ENCODE measurements at places on chromosomes 13 and 19. TPM values are rescaled to one million over a fixed set of nuclear protein-coding genes. Genes with fewer than 3 reads are reported as not detected.

- DNase-seq = no peak
Measured at GRCh38 chr19:4134351-4134750, 10.4 kb upstream of the MAP2K2 start.

DNA sequence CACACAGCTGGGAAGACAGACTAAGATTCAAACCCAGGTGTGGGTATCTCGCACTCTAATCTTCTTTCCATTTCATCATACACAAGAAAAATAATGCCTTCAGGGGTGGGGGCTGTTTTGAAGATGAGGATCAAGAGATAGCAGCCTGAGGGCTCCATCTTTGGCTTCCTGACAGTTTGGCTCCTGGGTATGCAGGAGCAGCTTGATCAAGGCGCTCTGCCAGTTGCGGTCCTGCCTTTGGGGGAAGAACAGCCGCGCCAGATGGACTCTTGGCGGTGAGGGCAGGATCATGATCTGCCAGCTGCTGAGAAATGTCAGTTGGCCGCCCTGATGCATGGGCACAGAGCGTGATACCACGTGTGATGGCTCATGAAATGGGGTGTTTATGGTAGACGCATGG lies 119.1 kb downstream of the IER2 start:
- peak; percentile 34 for DNase-seq

NXNL1 gene
- total RNA-seq = not detected

IFT88 gene
- total RNA-seq = 30.2 TPM

GRCh38 chr19:38316477-38317067 lies 825 bp upstream of the YIF1B start:
- peak; percentile 30 for DNase-seq

- DNase-seq = no peak
Measured at GRCh38 chr13:92225861-92226260, 827.4 kb downstream of the GPC5 start.

DNA sequence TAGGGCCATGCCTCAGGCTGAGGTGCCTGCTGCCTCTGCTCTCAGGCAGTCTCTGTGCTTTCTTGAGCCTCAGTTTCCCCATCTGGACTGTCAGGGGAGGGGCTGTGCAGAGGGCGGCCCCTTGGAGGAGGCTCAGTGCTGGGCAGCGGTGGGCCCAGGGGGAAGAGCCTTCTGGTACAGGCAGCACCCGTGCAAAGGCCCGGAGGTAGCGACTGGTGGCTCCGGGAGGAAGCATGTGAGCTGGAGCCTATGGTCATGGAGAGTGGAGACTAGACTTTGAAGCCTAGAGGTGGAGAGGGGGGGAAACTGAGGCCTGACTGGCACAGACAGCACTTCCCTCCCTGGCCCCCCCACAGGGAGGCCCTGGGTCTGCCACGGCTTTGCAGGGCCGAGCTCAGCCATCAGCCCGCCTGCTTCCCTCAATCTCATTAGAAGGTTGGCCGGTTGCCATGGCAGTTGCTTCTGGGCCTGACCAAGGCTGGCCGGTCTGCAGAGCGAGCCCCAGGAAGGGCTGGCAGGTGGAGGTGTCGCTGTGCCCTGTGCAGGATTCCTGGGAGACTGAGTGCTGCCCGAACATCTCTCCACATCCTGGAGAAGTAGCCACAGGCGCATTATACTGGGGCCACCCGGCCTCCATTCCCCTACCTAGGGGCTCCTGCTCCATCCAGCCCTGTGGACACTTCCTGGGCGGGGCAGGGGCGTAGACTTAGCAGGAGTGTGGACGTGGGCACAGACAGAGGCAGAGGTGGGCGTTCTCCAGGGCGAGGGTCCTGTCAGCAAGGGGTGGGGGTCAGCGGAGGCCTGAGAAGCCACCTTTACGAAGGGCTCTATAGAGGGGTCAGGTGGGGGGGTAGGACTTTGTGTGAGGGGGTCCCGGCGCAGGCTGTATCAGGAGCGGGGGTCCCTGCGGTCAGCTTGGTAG lies 53.2 kb downstream of the CRTC1 start:
- peak; percentile 82 for DNase-seq

- peak; percentile 85 for DNase-seq
Measured at GRCh38 chr19:56765137-56765536, 75.4 kb downstream of the PEG3 start.

MBOAT7 gene
- total RNA-seq = 21.4 TPM

- DNase-seq = no peak
Measured at GRCh38 chr19:54426291-54426931, 11.1 kb downstream of the TTYH1 start.

LRRC63 gene
- total RNA-seq = 1.7 TPM

DNA sequence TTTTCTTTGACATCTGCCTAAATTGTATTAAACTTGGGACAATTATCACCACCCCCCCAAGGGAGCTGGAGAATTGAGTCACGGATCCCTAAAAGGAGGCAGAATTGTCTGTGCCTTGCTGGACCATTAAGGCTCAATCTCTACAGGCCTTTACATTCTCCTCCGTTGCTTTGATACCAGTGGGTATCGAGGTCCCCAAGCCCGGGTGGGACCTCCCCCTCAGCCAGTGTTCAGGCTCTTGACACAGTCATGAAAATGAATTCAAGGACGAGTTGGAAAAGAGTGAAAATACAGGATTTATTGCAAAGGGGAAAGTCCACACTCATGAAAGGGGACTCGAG lies 5.6 kb downstream of the PPP1R15A start:
- no peak for DNase-seq

GRCh38 chr19:16085115-16085514 lies 8.8 kb downstream of the TPM4 start:
- DNase-seq = no peak

DNA sequence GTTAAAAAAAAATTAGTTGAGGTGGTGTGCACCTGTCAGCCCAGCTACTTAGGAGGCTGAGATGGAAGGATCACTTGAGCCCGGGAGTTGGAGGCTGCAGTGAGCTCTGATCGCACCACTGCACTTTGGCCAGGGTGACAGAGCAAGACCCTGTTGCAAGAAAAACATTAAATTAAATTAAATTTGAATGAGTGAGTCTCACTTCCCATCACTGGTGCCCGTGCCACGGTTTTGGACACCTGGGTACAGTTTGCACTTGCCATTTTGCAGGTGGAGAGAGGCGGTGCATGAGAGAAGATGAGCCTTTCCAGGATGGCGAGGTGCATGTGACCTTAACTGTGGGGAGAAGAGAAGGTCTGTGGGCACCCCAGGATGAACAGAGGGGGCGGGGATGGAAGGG lies 60.3 kb upstream of the ZNF536 start:
- DNase-seq = no peak

- no peak for DNase-seq
Measured at GRCh38 chr19:41328157-41328841, 18.3 kb downstream of the CCDC97 start.

GRCh38 chr19:42634409-42635232 lies 39.9 kb upstream of the CEACAM8 start:
- DNase-seq = no peak

DNA sequence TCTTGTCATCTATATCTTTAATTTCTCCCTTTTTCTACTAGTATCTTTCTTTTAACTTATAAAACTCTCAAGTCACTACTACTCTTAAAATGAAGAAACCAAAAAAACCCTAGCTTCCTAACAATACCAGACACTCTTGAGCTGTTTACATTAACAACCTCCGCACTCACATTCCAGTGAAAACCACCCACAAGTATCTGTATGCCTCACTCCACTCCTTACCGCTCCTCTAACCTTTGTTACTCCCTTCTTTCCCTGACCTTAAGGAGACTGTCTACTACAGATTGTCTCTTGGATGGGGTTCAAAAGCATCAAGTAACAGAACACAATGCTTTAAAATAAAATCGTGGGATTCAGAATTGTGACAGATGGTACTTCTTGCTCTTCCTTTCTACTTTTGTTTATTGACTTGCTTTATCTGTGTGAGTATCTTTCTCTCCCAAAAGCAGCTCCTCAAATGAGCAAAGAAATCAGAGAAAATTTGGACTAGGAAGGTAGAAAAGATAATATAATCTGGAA lies 110.0 kb upstream of the FBXL3 start:
- DNase-seq = no peak

OR7A5 gene
- not detected for total RNA-seq

GPR18 gene
- not detected for total RNA-seq

KL gene
- 1.5 TPM for total RNA-seq

SHC2 gene
- total RNA-seq = 7.3 TPM

DNA sequence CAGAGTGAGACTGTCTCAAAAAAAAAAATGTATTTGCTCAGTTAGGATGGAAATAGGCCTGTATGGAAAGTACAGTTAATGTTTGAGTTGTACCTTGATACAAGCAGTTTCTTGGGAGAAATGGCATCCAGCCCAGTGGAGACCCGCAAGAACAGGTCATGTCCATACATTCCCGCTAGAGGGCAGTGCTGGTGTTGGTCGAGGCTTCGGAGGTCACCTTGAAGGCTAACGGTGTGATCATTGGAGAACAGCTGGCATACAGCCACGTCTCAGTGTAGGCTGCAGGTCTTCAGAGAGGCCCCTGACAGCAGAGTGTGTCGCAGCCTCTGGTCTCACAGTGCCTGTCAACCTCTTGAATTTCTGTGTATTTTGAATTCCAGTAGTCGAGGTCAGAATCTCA lies 7.5 kb downstream of the ZNF610 start:
- peak; percentile 33 for DNase-seq

DNA sequence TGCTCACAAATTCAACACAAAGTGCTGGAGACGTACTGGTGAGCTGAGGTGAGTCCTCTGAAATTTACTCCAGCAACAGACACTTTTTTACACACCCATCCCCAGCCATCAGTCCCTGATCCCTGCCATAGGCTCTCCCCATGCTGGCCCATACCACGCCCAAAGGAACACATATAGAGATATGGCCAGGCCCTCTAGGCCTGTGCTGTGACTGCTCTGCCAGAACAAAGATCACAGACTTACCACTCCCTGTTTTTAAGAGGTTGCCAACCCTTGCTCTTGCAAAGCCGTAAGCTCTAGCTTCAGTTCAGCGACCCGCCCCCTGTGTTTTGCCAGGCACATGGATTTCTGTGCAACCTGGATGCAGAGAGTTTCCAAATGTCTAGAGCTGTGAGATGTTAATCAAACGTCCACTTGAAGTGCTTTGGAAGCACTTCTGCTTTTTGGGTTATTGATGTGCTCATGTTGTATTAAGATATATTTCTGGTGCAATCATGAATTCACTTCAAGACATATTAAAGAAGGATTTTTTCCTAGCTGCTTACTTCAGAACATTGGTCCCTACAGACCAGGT lies 59.7 kb downstream of the DLEU7 start:
- no peak for DNase-seq

DNA sequence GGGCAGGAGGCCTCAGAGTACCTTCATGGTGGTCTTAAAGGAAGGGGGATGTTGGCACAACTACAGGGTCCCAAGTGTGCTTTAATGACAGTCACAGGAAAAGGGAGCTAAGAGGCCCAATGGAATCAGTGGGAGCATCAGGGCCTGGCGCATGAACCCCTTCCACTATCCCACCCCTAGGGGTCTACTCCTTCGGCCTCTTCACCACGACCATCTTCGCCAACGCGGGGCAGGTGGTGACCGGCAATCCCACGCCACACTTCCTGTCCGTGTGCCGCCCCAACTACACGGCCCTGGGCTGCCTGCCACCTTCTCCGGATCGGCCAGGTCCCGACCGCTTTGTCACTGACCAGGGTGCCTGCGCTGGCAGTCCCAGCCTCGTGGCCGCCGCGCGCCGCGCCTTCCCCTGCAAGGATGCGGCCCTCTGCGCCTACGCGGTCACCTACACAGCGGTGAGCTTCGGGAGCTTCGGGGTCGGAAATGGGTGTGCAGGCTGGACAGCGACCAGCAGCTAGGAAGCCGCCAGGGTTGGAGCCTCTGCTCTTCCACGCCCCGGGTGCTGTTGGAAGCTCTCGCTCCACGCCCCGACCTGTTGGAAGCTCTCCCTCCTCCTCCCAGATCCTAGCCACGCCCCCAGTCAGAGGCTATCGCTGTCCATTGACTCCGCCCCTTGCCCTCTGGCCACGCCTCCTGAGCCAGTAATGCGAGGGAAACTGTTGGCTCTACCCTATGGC lies 6.0 kb downstream of the PLPPR2 start:
- DNase-seq = peak; percentile 50

LRFN3 gene
- total RNA-seq = 8.5 TPM

DHDH gene
- not detected for total RNA-seq

ZNF443 gene
- 15.1 TPM for total RNA-seq

CALR3 gene
- total RNA-seq = not detected

GRCh38 chr19:31959527-31960018 lies 385.8 kb upstream of the ZNF507 start:
- DNase-seq = no peak

KLK7 gene
- total RNA-seq = not detected

- DNase-seq = no peak
Measured at GRCh38 chr13:85142351-85142927, 656.8 kb downstream of the SLITRK6 start.

- no peak for DNase-seq
Measured at GRCh38 chr19:11507370-11508078, 1.9 kb upstream of the ZNF653 start.

GRCh38 chr19:48959341-48960239 lies 4.9 kb downstream of the BAX start:
- DNase-seq = no peak

DNA sequence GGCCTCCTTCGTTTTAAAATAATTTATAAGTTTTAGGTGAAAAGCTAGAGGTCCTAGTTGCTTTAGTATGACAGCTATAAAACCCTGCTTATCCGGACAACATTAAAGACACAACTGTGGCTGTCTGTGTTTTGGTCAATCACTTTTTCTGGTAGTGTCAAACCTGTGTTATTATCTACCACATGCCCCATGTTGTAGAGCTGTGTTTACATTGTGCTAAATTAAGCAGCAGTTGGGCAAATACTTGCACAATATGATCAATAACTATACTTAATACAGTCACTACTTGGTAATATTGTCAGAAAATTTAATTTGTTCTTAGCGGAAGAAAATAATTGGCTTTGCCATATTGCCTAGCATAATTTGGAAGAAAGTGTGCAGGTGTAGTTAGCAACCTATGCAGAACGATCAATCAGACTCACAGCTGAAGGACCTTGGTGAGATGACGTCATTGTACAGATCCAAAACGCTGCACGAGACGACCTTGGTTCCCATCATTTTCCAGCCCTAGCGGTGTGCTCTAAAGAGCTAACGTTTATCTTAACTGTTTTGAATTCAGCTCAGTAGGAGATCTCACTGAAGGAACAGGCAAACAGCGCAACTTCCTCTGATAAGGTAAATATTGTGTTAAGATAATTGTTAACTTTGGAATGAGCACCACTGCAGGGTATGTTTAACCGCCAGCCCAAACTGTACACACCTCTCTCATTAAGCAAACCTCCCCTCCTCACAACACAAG lies 476.6 kb downstream of the IRS2 start:
- DNase-seq = no peak

C1QTNF9 gene
- not detected for total RNA-seq

- DNase-seq = no peak
Measured at GRCh38 chr19:39937094-39937720, 2.8 kb upstream of the FCGBP start.
